GM12878 (cell line): ENCODE measurements at places on chromosomes 2 and 18. TPM values are rescaled to one million over a fixed set of nuclear protein-coding genes. Genes with fewer than 3 reads are reported as not detected.

Gene IL36RN
- total RNA-seq, result not detected in 2 replicates

Gene GALNT3
- total RNA-seq, result 1.0 and 1.4 TPM in 2 replicates

Gene CYP1B1
- total RNA-seq, result 9.0 and 10.1 TPM in 2 replicates

Gene POTEF
- not detected in 2 replicates for total RNA-seq

Gene NEUROD1
- total RNA-seq, result not detected in 2 replicates

Gene LTBP1
- total RNA-seq, result 0.15 and 0.32 TPM in 2 replicates

Gene INO80C
- 29.3 and 30.7 TPM in 2 replicates for total RNA-seq

Gene CD8A
- 0.13 and 0.15 TPM in 2 replicates for total RNA-seq

Gene DNAJC5G
- total RNA-seq, result not detected in 2 replicates

Gene MYO5B
- 4.1 and 4.4 TPM in 2 replicates for total RNA-seq

Gene FZD7
- 2.4 and 2.6 TPM in 2 replicates for total RNA-seq

Gene BMP10
- total RNA-seq, result not detected in 2 replicates

Gene TCF23
- not detected in 2 replicates for total RNA-seq
